ENCODE measurements at places on chromosomes 5 and 9.

- DNase-seq: no peak
Observed at GRCh38 chr5:59279979-59280378, 613.5 kb downstream of the PDE4D start.

GRCh38 chr9:134353539-134353938, 27.3 kb downstream of the RXRA start:
- no peak for DNase-seq

- no peak for DNase-seq
Observed at GRCh38 chr9:89185980-89186379, 7.4 kb upstream of the SHC3 start.

- no peak for DNase-seq
Observed at GRCh38 chr9:32348106-32348695, 36.2 kb upstream of the ACO1 start.

DNA sequence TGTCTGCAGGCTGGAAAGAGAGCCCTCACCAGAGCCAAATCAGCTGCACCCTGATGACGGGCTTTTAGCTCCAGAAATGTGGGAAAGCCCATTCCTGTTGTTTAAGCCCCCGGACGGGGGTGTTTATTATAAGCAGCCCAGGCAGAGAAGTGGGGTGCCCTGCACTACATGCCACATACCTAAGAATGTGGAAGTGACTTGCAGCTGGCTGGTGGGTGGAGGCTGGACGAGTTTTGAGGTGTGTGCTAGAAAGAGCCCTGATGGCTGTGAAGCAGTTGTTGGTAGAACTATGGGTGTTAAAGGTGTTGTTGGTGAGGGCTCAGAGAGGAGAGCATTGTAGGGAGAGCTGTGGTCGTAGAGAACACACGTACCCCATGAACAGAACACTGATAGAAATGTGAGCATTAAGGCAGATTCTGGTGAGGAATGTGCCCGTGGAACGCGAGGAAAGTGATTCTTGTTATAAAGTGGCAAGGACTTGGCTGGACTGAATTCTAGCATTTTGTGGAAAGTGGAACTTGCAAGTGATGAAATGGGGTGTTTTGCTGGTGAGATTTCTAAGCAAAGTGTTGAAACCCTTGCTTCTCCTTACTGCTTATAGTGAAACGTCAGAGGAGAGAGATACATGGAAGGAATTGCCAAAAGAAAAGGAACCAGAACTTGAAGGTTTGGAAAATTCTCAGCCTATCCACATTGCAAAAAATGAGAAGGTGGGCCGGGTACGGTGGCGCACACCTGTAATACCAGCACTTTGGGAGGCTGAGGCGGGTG, 38.9 kb downstream of the AHRR start:
- DNase-seq: no peak
